ENCODE measurements at places on chromosomes 11 and 22.

- peak; percentile 19 for DNase-seq
Observed at GRCh38 chr11:120710354-120711131, 199.0 kb downstream of the GRIK4 start.

DNA sequence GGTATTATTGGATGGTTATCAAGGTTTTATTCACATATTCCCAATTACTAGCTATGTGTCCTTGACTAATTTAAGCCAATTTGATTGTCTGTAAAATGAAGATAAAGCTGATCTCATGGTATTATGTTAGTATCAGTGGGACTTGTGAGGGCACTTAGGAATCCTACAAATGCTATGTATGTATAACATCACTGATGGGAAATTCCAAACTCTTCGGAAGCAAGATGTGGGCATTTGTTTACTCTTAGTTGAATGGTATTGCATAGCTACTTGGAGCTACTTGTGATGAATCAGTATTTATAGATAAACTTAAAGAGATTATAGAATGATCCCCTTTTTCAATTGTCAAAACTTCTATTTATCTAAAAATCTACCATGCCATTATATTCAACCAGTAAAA is 239.9 kb downstream of the CNTN5 start:
- DNase-seq = no peak

DNA sequence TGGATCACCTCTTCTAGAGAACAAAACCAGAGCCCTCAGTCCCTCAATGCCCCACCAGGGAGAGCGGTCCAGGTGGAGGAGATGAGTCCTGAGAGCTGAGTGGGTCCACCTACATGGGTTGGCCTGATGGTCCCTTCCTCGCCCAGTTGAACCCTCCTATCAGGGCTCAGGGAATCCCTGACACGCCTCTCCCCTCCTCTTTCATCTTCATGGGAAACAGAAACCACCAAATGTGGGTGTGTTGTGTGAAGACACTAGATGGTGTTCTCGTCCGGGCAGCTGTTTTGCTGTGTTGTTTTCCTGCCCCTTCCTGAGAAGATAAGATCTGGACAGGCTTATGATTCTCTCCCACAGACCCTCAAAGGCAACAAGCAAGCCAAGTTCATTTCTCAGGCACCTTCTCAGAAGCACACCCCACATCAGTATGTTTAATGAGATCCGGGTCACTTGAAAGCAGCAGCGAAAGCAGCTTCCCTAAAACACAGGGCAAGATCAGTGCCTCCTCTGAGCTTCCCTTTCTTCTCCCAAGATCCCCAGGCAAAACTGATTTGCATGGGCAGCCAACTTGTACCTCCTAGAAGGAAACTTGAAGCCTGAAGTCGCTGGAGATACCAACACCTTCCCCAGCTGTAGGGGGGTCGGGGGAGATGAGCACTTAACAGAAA is 35.3 kb upstream of the POU2AF1 start:
- no peak for DNase-seq

DNA sequence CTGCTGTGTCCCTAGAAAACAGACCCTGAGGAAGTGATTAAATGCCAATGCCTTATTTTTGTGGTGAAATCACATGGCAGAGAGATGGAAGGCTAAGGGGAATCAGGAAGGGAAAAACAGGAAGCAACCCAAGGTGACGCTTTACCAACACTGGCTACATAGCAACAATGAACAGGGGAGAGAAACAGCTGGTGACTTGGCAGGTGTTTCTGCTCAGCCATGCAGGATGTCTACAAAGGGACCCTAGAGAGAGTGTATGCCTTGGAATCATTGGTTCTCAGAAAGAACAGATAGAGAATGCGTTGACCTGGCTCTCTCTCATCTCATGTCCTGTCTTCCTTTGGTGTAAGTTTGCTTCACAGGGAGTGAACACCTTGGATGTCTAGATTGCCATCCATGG is 911.9 kb downstream of the OPCML start:
- no peak for DNase-seq

DNA sequence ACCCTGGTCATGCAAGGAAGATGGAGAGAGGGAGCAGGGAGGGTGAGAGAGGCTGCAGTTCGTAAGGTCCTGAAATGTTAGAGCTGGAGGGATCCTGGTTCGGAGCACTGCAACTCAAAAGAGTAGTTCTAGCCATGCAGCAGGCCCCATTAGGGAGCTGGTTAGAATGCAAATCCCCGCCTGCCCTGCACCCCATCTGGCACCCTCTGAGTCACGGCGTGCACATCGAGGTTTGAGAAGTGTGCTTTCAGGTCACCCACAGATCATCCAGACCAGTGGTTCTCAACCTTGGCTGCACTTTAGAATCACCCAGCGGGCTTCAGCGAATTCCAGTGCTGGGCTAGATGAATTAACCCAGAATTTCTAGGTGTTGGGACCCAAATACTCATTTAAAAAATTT is 48.2 kb downstream of the ST3GAL4 start:
- DNase-seq = no peak

DNA sequence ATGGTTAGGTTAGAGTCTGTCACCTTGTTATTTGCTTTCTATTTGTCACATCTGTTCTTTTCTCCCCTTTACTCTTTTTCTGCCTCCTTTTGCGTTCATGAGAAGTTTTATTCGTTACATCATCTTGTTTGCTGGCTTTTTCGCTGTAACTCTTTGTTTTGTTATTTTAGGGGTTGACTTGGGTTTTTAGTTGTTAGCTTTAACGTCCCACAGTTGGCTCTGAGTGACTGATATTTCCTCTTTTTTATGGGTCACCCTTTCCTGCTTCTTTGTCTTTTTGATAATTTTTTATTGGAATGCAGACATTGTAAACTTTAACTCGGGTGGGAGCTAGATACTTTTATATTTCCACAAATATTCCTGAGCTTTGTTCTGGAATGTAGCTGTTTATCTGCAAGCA is 13.3 kb upstream of the TNNT3 start:
- DNase-seq = no peak

- DNase-seq = no peak
Observed at GRCh38 chr11:126598344-126599216, 243.1 kb downstream of the ST3GAL4 start.

DNA sequence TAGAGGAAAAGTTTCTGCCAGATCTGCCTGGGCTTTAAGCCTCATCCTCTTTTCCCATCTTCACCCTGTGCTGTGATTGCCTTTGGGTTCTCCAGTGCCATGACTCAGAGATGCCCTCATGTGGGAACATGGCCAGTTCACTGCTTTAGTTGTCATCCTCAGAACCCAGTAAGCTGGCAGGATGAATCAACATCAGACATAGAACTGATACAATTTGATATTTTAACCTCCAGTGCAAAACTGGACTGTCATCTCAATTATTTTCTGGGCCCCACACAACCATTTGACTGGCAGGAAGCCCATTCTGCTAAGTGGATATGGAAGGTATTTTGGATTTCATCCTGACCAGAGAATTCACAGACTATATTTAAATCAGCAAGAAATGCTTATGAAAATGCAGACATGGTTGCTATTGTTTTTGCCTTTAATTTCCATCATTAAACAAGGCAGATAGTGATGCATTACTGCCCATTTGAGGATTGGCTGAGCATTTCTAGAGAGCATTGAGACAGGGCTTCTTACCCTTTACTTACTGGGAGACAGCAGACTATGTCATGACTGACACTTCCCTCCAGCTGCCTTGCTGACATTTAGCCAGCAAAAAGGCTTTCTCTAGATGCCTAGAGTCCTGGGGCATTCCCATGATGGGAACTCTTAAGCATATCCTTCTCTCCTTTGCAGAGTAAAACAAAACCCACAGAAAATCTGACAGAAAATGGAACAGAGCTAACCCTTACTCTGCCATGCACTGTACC is 327.1 kb upstream of the MTNR1B start:
- no peak for DNase-seq

DNA sequence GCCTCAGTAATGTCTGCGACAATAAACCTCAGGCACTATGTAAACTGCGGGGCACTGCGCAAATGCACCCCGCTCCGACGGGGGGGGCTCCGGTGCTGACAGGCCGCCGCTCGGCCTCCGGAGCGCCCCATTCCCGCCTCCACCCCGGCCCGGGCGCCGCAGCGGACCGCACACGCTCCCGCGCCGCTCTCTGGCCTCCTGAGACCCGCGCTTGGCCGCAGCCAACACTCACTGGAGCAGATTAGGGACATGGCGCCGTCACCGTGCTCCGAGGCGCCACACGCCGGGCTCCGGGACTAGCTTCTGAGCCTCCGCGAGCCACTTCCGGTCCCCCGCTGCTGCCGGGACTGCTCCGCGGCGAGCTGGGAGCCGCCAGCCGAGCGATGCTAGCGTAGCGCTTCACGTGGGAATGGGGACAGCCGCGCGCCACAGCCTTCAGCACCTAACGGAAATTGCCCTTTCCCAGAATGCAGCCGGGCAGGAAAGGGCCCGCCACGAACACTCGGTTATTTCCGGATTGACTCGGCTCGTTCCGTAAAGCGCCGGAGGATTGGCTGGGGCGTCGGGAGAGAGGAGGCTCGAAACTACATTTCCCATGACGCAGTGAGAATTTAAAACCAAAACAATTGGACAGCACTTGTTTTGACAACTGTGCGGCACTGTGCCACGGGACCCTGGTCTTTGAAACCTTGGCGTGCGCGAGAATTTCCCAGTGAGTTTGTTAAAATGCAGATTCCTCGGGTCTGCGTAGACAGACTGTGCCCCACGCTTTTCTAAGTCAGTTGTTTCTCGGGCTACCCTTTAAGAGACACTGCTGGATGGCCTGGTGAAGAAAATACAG is at the start of gene PRPF19:
Gene PRPF19, minus strand, starts transcription at position 454 of the 841 bp plus-strand sequence. Its CDS starts 203 bp downstream, at position 251.
- peak; percentile 90 for DNase-seq

DNA sequence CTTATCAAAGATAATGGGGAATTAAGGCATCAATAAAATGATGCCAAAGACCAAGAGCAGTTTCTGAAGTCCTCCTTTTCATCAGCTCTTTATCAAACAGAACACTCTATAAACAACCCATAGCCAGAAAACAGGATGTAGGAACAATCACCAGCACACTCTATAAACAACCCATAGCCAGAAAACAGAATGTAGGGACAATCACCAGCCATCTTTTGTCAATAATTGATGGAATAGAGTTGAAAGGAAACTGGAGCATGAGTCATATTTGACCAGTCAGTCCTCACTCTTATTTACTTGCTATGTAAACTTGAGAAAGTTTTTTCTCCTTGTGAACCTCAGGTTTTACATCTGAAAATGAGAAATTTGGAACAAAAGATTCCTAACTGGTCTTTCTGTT is 10.0 kb downstream of the MS4A2 start:
- DNase-seq = no peak

- DNase-seq = no peak
Observed at GRCh38 chr11:111186308-111186915, 59.1 kb upstream of the POU2AF2 start.

DNA sequence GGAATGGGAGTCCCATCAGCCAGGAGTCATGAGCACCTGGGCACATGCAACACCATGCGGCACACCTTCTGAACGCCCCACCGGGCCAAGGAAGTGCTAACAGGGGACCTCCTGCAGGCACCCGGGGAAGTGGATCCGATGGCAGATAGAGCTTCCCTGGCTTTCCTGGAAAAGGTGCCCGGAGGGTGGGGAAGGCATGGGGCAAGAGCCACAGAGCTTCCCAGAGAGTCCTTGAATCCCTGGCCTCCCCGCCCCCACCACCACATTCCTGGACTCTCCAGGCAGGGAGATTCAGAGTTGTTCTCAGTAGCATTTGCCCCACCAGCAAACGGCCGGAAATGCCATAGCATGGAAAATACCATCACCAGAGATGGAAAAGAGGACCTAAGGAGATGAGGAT is 8.3 kb downstream of the TRIM29 start:
- no peak for DNase-seq

DNA sequence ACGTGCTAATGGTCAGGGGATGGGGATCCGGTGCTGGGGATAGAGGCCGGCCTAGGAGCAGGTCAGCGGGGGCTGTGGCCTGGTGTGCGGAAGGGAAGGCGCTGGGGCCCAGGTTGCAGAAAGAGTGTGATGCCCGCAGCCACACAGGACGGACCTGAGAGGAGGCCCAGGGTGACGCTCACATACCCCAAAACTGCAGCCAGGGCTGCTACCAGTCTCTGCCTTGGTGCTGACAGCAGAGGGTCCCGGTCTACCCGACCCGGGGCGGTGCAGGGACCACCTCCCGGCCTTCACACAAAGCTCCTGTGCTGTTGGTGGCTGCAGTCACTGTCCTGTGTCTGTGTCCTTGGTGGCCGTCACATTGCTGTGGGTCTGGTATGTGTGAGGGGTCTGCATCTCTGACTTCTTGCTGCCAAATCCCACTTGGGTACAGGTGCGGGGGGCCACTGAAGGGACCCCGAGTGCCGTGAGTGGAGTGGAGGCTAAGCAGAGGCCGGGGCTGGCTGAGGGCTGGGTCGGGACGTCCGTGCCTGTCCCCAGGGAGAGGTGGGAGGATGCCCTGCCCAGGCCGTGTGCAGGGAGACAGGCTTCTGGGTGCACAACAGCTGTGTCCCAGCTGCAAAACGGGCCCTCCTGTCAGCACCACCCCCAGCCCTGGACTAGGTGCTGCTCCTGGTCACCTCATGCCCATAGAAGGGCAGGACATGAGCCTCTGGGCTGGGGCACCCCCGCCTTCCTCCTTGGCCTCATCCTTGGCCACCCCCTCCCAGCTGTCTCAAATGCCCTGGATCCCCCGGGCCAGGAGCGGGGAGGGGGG is 1.5 kb downstream of the LSP1 start:
- no peak for DNase-seq

DNA sequence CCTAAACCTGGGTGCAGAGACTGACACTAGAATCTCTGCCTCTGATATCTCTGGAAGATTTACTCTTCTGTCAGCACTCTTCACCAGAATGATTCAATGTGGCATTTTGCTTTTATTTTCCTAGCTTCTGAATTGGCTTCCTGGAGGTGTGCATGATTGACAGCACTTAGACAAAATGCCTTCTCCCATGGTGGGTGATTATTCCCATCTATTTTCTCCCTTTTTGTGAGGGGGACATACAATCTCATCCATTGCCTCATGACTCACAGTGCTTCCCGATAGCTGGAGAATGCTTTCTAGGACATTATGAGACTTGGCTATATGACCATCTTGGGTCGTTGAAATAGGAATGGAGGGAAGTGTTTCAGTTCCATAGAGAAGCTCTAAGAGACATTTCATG is 4.0 kb upstream of the TRIM68 start:
- DNase-seq = no peak

- DNase-seq = no peak
Observed at GRCh38 chr11:104690241-104690640, 208.0 kb downstream of the CASP12 start.

DNA sequence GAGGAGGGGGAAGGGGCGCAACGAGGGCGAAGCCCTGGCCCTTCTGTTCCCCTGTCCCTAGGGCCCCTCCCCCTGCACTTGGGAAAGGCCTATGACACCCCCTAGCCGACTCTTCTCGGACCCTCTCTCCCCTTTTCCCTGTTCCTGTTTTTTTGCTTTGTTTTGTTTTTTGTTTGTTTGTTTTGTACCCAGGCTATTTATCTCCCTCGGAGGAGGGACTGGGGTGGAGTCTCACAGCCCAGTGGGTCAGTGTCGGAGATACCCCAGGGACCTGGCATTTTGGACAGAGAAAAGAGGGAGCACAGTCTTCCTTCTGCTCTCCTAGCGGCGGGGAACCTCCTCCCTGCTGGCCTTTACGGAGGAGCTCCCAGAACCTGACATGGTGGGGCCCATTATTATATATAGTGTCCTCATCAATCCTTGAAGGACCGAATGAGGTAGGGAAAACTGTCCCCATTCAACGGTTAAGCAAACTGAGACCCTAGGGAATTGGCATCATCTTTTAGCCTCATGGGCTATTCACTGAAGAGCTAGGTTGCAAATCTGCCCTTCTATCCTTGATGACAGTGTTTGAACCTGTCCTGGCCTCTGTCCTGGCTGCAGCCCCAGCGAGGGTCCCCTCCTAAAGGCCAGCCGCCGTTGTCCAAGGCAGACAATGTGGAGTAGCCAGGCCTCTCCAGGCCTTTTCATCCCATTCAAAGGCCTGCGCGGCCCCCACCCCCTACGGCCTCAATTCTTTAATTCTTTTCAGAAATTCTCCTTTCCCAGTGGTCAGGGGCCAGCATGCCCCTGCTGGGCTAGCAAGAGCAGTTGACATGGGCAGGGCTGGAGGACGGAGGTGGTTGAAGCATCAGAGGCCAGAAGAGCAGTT is 911 bp downstream of the EMID1 start:
- no peak for DNase-seq

Measured in hypothalamus (tissue), 51 donors.